Fibroblast of lung (primary cell): ENCODE measurements at places on chromosomes 16 and 17. TPM values are rescaled to one million over a fixed set of nuclear protein-coding genes. Genes with fewer than 3 reads are reported as not detected.
A peak's percentile ranks its signal among the peaks of the same experiment; 100 is the strongest.

- DNase-seq: no peak
These were observed 93.2 kb upstream of the SIAH1 start for GRCh38 chr16:48478393-48478792.

DNA sequence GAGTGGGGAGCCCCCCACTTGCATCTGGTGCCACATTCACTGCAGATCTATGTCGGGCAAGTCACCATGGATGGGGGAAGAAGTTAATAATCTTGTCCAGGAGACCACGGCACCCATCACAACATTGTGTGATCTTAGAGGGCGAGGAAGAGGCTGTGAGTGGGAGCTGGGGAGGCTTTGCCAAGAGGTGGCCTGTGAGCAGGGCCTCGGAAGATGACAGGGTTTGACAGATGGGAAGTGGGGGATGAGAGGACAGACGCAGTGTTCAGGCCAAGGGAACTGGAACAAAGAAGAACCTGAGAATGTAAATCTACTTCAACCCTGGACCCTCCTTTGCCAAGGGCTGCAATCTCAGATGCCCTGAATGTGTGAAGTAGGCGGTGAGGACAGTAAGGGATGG, 12.4 kb downstream of the ACE start:
- DNase-seq: no peak

GRCh38 chr17:78774956-78775571, 7.0 kb downstream of the CYTH1 start:
- DNase-seq: no peak

DNA sequence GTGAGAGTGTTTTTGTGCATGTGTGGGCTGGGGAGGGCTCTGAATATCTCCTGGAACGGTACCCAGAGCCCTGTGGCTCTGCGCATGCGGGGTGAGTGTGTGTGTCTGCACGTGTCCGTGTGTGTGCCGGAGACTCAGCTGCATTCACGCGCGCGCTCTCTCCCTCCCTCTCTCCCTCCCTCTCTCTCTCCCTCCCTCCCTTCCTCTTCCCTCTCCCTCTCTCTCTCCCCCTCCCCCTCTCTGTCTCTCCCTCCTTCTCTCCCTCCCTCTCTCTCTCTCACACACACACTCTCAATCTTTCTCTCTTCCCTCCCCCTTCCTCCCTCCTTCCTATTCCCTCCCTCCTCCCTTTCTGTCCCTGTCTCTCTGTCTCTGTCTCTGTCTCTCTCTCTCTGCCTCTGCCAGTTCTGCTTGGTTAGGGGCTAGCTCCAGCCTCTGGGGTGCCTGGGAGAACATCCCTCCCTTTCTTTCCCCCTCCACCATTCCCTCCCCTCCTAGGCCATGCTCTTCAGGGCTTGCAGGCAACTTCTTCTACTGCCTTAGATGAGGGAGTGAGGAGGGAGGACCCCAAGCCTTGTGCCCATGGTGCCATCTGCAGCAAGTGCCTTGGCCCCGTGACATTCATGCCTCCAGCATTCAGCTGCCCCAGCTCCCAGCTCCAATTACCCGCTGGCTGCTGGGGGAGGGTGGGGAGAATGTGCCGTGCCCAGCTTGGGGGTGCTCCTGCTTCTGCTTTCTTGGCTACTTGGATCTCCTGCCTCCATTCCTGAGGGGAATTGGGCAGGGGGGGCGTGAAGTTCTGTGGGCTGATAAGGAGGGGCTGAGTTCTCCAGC, 6.4 kb downstream of the THRA start:
- peak; percentile 93 for DNase-seq

GRCh38 chr17:10681866-10682446, 15.4 kb downstream of the SCO1 start:
- DNase-seq: peak; percentile 93

DNA sequence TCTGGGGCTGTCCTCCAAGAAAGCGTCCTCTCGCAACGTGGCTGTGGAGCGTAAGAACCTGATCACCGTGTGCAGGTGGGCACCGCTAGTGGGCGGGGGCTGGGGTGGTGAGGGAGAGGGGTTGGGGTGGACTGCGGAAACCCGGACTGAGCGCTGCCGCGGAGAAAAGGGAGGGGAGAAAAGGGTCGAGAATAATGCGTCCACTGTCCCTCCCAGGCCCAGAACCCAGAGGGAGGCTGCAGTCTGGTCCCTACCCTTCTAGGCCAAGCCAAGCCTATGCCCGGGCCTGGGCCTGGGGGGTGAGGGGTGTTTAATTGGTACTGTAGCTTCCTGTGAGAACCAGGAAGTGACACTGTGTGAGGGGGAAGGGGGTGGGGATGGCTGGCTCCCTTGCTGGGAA, 464 bp downstream of the RUNDC3A start:
- no peak for DNase-seq

DNA sequence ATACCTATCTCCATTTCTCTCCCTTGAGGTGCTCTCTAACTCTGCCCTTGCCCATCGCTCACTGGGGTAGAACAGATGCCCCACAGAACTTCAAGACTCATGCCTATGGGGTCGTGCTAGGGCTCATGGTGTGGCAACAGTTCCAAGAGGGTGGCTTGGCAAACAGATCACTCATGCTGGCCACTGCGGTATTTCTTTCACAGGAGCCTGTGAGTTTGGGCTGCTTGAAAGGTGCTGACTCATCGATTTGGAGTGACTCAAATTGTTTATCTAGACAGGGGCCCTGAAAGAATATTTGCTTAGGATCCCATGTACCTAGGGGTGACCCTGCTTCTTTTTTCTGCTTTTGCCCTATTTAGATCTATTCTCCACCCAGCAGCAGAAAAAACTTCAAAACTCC, 69.9 kb downstream of the IRX5 start:
- no peak for DNase-seq

- no peak for DNase-seq
These were observed 4.1 kb downstream of the MAP2K3 start for GRCh38 chr17:21288571-21289017.

GRCh38 chr16:85798901-85799496, 345 bp downstream of the EMC8 start:
- DNase-seq: peak; percentile 17

DNA sequence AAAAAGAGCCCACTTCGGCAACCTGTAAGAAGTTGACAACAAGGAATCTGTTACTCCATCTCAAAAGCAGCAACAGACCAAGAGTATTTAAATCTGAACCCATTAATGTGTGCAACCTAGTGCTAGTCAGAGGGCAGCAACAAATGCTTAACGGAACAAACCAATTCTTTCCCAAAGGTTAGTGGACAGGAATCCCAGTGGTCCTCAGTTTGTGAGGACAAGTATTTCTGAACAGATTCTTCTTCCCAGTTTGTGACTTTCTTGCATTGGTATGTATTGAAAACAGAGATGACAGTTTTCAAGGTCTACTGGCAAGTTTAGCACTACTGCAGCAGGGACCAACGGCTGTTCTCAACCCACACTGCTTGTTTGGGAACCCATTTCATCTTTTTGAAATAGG, 2.9 kb downstream of the RPL26 start:
- no peak for DNase-seq

KRT37 gene
- total RNA-seq: not detected in 2 replicates

PLEKHH3 gene
- total RNA-seq: 19.3 and 24.6 TPM in 2 replicates

RAMP2 gene
- total RNA-seq: 0.17 and 0.26 TPM in 2 replicates

CCL2 gene
- 23.1 and 42.9 TPM in 2 replicates for total RNA-seq

AXIN2 gene
- 1.8 and 2.1 TPM in 2 replicates for total RNA-seq

OR1F1 gene
- not detected in 2 replicates for total RNA-seq

CTRB2 gene
- total RNA-seq: not detected in 2 replicates

ZSCAN32 gene
- total RNA-seq: 10.0 and 13.7 TPM in 2 replicates
